Activated CD4-positive, alpha-beta T cell treated with anti-CD3 and anti-CD28 coated beads, Interleukin-2, Interleukin-4, amounts not matched to agents 100 ng/mL and 50 ng/mL, durations not matched to agents 16 hours and 8 hours (primary cell): ENCODE measurements at places on chromosomes 7 and 10.

DNA sequence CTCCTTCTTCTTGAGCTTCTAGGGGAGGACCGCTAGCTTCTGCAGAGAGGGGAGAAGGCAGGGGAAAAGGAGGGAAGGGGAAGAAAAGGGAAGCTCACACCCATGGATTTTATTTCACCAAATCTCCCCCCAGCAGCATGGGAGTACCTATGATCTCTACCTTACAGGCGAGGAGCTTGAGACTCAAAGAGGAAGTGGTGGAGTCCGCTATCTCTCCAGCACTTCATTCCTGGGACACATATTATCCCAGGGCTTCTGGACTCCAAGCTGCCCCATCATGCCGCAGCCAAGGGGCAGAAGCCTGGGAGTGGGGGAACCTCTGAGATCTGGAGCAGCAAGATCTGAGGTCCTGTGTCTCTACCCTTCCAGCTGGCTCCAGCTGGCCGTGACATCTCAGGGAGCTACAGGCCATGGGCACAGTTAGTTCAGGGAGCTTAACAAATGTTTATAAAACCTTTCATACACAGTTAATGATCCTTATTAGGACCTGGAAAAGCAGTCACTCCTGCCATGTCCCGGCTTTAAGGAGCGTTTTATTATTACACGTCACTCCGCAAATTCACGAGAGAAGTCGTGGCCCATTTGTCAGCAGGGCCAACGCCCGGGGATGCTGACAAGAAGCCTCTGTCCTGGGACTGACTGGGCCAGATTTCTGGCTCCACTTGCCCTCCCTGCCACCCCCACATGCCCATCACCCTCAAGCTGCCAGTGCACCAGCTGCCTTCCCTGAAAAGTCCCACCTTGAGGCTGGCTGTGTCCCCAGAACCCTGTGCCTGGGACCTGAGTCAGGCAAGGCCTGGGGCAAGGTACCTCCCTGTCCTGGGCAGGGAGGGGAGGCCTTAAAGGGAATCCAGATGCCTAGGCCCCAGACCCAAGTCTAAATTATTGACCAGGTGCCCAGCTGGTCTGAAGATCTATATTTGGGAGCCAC lies 132.1 kb upstream of the ZMIZ1 start:
- no peak for DNase-seq

DNA sequence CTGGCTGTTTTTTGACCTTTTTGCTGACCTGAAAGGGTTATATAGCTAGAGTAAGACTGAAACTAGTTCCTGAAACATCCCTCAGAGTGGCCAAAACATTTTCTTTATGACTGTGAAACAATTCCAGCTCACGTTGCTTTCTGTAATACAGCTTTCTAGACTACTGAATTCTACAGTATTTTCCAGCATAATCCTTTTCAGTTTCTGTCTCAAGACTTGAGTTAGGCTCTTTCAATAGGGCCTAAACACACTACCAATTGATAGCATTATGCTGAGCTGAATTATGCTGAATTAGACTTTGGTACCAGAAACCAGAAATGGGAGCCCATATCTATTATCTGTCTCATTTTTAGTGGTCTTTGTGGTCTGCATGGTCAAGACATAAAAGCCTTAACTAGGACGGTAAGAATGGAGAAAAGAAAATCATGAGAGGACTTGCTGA lies 72.6 kb downstream of the EPDR1 start:
- no peak for DNase-seq

DNA sequence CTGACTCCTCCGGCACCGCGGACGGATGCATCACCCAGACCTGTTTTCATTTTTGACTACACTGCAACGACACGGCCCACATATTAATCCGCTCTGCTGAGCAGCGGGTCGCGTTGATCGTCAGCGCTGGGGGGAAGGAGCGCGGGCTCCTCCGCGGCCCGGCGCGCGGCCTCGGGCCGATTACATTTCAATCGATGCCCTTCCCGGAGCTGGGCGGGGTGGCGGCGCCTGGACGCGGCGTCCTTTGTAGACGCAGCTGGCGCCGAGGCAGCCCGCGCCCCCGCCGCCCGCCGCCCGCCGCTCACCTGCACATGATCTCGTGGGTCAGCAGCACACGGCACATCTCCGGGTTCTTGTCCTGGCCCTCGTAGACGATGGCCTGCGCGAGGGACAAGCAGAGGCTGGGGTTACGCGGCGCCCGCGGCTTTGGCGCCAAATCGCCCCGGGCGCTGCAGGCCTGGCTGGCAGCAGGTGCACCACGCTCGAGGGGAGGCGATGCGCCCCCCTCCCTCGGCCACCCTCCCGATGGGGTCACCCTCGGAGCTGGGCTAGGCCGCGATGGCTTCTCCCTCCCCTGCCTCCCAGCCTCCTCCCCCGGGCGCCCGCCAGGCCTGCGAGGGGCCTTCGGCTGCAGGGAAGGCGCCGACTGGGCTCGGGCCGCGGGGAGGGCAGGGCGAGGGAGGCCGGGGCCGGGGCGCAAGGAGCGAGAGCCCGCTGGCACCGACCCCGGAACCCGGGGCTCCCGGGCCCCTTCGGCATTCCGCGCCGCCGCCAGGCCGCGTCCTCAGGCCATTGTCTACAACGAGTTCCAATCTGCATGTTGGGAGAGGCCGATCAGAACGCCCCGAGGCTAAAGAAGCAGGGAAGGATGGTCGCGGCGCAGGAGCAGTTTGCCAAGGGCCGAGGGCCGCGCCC lies 5.2 kb downstream of the EBF3 start:
- no peak for DNase-seq

DNA sequence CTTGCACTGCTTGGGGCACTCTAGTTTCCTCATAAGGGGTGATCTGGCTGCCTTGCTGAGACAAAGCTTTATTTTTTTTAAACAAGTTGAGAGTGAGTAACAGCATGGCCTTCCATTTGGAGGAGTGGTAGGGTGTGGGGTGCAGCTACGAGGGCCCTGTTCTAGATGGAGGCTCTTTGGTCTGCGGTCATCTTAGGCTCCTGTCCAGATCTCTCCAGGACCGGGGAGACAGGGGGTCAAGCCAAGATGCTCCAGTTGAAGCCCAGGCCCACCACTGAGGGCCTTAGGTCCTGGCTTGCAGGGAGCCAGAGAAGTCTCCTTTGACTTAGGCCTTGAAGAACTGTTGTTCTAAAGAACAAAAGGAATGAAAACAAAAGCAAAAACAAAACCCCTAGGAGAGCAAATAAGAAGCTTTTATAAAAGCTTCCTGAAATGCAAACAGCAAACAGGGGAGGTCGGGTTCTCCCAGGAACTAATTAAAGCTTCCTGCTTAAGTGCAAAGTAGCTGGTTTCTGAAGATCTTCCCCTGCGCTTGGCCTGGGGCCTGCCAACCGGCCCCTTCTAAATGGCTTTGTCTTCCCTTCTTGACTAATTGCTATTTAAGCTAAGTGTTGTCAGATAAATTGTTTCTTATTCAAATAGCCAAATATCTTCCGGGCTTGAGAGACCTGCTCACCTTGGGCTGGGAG lies 259.2 kb downstream of the GLRX3 start:
- no peak for DNase-seq

DNA sequence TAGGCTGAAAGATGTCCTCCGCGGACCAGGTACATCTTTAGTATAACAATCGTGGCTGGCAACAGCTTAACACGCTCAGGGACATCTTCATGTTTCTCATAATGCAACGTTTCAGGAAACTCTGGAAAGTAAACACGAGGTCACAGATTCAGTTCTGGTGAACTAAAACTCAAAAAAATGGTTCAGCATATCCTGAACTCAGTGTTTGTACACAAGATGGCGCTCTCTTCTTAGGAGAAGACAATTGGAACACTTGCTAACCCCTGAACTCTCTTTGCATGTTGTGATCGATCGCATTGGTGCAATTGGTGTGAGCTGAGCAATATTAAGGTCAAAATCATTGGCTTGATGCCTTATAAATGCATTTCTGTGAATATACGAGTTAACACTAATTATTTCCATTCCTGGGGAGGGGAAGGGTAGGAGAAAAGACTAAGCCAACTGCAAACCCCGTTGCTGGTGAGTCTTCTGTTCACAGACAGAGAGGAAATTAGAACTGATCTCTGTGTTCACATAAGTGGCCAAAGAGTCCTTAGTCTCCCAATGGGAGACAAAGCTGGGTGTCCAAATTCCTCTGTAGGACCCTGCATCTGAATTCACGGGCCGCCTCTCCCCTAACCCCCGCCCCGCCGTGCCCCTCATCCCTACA lies 52.6 kb upstream of the FAM180A start:
- DNase-seq = peak; percentile 77

- peak; percentile 72 for DNase-seq
Observed at GRCh38 chr10:11235771-11236170, 218.1 kb downstream of the CELF2 start.
